ENCODE measurements at places on chromosomes 7 and 10.

DNA sequence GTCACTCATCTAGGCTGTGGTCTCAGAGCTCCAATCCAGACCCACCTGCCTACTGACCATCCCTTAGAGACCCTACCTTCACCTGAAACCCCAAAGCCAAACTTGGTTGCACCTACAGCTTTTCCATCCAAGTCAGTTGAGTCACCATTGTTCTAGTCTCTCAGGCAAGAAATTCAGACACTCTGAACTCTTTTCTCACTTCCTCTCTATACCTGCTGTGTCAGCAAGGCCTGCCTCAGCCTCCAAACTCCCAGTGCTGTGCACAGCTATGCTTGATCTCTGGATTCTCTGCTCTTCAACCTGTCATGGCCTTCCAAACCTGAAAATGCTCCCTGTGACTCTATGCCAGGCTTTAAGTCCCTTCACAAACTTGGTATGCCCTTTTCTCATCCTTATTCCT, 47.4 kb upstream of the MTURN start:
- DNase-seq, result no peak

- DNase-seq, result no peak
These were observed 34.2 kb downstream of the ITGB1 start for GRCh38 chr10:32923849-32924248.

DNA sequence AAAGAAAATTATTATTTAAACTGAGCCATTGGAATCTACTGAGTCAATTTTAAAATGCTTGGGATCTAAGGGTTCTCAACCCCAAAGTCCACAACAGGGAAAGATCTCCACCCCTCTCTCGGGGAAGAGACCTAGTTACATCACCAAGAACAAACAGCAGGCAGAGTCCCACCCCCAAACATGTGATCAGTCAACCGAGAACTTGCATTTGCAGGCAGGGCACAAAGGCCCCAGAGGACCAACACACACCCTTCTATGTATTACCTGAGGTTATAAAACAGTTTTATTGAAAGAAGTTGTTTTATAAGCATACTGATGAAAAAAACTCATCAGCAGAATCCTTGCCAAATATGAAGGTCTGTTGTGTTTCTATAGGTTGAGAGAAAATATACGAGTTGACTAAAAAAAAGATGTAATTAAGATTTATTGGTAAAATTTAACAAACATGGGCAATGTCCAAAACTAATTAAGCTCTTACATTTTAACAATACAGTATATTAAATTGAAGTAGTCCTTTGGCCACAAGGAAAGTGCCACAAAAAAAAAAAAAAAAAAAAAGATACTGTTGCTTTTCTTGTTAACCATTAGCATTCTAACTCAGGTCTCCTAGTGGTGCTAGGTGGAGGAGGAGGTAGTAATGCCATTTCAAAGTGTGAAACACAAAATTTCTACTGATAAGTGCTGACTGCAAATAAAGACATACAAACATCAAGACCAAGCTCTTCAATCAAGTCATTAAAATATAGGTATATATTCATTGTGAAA, 975 bp upstream of the USP54 start:
- no peak for DNase-seq

- no peak for DNase-seq
These were observed 25.7 kb upstream of the C1GALT1 start for GRCh38 chr7:7156663-7157062.

GRCh38 chr10:81708929-81709328, 166.1 kb upstream of the NRG3 start:
- DNase-seq, result no peak

GRCh38 chr7:31029251-31030042, 22.7 kb upstream of the ADCYAP1R1 start:
- no peak for DNase-seq

- DNase-seq, result no peak
These were observed 1020.9 kb downstream of the GATA3 start for GRCh38 chr10:9075420-9075819.

GRCh38 chr10:14587540-14588083, 187.1 kb downstream of the FAM107B start:
- DNase-seq, result no peak

DNA sequence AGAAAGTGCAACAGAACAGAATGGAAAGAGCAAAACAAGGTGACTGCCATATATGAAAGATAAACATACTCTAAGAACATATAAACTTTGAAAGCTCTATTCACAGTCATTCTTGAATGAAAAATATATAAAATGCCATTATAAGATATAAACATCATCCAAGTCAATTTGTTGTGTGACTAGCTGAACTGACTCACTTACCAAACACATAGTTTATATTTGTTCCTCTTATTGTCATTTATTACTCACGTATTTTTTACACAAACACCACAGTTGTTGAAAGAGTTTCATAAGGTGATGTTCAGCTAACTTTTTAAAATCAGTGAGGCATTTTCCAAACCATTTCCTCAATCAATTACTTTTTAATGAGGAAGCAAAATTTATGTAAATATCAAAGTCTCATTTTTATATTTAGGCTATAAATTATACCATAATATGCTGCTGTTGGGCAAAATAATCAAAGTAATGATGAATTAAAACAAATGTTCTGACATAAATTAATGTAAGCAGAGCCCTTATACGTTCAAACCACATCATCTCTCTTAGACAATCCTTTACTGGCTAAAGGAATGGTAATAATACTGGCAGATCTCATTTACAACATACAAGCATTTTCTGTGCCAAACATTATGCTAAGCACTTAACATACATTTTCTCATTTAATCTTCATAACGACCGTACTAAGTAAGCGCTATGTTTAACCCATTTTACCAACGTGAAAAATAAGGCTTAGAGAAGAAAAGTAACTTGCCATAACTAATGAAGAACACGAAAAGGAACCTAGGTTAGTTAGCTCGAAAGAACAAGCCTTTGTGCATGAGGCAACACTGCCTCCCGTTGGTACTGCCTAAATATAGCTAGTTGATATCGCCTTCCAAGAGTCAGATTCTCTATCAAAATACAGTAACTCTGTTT, 7.3 kb downstream of the LRRN3 start:
- DNase-seq, result peak; percentile 8

GRCh38 chr7:85673876-85674275, 487.0 kb upstream of the SEMA3D start:
- no peak for DNase-seq

- DNase-seq, result no peak
These were observed 57.1 kb downstream of the STK17A start for GRCh38 chr7:43639858-43640491.

- DNase-seq, result no peak
These were observed 17.9 kb downstream of the PRKCQ start for GRCh38 chr10:6562221-6562620.

- DNase-seq, result no peak
These were observed 73.6 kb downstream of the EGFR start for GRCh38 chr7:55092186-55092974.

- DNase-seq, result no peak
These were observed 64.8 kb downstream of the FAM53B start for GRCh38 chr10:124679401-124679800.

- no peak for DNase-seq
These were observed 56.4 kb downstream of the BBS9 start for GRCh38 chr7:33185786-33186185.

DNA sequence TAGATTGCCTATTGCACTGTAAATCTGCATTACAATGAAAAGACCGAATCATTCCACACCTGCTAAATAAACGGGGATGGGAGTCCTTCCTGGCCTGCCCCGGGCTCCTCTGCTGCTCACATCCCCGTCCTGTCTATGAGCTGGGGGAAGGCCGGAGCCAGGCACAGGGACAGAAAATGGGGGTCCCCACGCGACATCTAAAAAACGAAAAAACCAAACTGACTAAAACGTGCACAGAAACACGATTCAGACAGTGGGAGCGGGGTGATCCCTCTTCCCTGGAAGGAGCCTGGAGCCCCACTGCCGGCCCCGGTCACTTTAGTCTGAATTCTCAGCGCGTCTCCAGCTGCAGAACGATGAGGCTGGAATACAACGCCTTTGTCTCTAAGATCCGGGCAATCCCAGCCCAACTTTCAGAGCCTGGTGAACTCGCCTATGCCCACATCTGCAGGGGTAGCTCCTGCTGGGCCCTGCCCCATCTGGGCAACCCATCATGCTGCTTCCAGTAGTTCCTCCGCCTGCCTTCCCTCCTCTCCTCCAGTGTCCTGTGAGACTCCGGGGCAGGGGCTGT, 78.0 kb downstream of the ADARB2 start:
- no peak for DNase-seq

GRCh38 chr7:28815928-28816373, 142.2 kb downstream of the TRIL start:
- no peak for DNase-seq

GRCh38 chr7:130324306-130324943, 20.2 kb upstream of the CPA5 start:
- DNase-seq, result no peak

GRCh38 chr10:119517235-119518141, 25.0 kb downstream of the RGS10 start:
- no peak for DNase-seq

DNA sequence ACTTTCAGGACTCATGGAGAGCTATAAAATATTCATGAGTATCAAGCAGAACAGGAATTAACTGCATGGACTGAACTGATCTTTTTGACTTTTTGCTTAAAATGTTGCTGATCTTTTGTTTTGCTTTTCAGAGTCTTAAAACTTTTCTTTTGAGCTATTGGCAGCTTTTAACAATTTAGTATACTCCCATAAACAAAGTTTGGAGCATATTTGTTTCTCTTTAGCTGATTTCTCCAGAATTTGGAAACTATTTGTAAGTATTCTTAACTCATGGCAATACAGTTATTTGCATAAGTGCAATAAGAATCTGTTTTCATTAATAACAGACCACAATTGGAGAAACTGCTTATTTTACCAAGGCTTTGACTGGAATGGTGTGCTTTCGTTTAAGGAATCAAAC, 73.4 kb upstream of the C1GALT1 start:
- no peak for DNase-seq

DNA sequence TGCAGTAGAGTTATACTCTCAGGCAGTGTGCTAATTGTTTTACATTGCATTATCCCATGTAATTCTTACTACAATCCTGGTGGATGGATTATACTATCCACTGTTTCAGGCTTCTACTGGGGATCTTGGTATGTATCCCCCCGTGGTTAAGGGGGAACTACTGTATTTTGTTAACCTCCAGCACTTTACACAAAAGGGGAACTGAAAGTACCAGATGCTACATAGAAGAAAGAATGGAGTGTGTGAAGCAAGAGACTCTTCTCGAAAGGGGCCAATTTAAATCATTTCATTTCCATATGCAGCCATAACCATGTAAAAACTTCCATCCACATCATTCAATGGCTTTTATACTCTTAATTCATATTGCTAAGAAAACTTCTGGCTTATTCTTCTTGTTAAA, 69.4 kb downstream of the C1GALT1 start:
- no peak for DNase-seq

- no peak for DNase-seq
These were observed 44.9 kb downstream of the AKR1B15 start for GRCh38 chr7:134593530-134594392.

DNA sequence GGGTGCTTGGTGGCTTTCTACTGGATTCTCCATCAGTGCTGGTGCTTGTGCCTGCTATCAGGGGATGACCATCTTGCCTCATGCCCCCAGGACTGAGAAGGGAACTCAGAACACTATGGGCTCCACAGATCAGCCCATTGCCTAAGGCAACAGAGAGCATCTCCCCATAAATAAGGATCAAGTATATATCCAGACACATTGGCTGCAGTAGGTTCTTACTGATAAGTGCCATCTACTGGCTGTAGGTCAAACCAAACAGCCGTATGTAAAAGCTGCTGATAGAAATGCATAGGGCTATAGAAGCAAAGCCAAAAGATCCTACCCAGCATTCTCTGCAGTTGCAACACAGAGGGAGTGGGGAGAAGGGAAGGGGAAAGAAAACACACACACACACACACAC, 153.7 kb downstream of the CDK14 start:
- no peak for DNase-seq

DNA sequence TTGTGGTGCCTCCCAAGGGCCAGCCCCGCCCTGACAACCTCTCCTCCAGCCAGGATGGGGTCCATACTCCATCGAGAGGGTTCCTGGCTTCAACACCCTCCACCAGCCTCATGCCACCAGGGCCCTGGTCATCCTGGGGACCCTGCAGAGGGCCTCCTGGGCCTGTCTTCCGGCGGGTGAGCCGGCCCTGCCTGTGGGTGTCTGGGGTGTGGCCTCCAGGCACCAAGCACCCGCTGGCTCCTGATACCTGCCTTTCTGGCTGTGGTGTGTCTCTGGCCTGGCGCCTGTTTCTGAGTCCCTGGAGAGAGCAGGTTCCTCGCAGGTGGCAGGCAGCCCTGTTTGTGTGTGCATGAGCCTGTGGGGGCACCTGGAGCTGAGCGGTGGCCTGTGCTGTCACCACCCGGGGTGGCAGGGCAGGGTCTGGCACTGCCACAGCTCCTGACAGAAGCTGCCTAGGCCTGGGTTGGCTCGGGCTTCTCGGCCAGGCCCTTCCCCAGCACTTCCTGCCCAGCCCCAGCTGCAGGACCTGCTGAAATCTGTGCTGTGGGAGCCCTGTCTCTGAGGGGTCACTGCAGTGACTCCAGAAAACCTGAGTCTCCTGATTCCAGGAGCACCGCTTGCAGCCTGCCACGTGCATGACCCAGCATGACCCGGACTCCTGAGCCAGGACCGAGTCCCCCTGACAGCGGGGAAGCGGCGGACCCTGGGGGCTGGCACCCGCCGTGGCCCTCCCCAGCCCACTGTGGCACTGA, 18.4 kb downstream of the ADAM8 start:
- DNase-seq, result no peak

DNA sequence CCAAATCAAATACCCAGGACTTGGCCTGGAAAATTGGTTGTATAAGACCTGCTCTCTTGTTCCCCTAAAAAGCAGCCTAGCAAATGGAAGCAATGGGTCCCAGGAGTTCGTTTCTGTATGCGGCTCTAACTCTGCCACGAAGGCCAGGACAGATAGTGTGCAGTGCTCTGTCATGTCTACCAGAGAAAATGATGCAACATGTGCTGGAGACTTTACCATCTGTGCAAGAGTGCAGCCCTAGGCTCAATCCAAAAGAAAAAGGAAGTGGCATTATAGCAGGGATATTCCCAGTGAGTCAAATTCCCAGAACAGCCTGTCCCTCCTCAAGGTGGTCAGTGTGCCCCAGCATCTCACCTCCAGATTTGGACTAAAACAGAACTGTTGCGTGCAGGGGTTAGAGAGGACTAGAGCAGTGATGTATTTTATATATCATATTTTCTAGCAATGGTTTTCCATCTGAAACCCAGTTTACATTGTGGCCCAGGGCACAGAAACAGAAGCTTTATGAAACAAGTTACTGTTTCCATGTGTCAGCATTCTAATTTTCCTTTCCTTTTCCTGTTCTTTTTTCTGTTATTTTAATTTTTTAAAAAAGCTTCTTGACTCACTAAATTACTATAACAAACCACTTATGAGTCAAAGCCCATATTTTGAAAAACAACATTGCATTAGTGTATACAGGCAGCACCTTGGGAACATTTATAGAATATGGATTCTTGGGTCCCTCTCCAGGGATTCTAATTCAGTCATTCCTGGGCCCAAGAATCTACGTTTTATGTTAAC, 311.2 kb downstream of the RNLS start:
- no peak for DNase-seq

DNA sequence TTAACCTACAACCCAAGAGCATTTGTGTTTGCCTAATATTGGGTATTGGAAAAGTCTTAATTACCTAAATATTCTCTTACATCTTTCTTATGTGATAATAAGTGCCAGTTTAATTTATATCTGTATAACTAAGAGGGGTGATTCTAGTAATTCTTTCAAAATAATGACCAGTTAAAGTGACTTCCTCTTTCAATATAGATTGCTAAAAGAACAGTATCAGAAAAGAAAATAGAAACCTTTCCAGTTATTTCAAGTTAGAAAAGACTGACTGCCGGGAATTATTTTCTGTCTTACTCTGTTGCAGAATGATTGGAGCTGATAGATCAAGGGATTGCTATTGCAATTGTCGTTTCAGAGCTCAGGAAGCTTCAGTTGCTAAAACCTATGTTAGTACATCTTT, 525.0 kb upstream of the SEMA3D start:
- no peak for DNase-seq
